ENCODE measurements at places on chromosomes 4 and X. TPM values are rescaled to one million over a fixed set of nuclear protein-coding genes. Genes with fewer than 3 reads are reported as not detected.

- DNase-seq = no peak
Observed at GRCh38 chr4:158213466-158213865, 3.2 kb downstream of the TMEM144 start.

Gene UGT2A3
- polyA plus RNA-seq = not detected

Gene SYTL4
- 3.3 TPM for polyA plus RNA-seq

- DNase-seq = no peak
Observed at GRCh38 chrX:16920075-16920474, 26.4 kb upstream of the REPS2 start.

Gene FRMPD3
- polyA plus RNA-seq = 0.02 TPM

GRCh38 chr4:99572527-99573240 lies 1.9 kb upstream of the MTTP start:
- DNase-seq = peak; percentile 33

GRCh38 chr4:88981556-88981955 lies 75.4 kb downstream of the FAM13A start:
- no peak for DNase-seq

Gene MAGEA8
- not detected for polyA plus RNA-seq

Gene UGT2B15
- polyA plus RNA-seq = not detected

Gene UTP3
- 10.4 TPM for polyA plus RNA-seq
